ENCODE measurements at places on chromosomes 3 and 15.

GRCh38 chr3:99500485-99500884 lies 137.9 kb upstream of the COL8A1 start:
- DNase-seq = no peak

GRCh38 chr15:75583701-75584100 lies 4.6 kb upstream of the PTPN9 start:
- DNase-seq = no peak

DNA sequence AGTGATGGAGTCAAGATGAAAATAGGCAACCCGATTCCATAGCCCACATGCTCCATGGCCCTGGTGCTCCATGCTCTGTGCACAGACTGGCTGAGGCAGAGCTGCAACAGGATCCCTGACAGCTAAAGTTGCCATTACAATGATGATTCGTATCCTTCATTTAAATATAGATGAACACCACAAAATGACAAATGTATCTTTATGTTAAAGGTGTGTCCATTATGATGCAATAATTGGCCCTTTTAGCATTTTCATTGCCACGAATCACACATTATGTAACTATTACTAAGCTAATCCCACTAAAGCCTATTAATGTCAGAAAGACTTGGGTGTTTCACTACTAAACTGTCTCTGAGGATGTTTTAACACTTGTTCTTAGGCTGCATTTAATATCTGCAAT lies 270.2 kb upstream of the THBS1 start:
- peak; percentile 67 for DNase-seq

DNA sequence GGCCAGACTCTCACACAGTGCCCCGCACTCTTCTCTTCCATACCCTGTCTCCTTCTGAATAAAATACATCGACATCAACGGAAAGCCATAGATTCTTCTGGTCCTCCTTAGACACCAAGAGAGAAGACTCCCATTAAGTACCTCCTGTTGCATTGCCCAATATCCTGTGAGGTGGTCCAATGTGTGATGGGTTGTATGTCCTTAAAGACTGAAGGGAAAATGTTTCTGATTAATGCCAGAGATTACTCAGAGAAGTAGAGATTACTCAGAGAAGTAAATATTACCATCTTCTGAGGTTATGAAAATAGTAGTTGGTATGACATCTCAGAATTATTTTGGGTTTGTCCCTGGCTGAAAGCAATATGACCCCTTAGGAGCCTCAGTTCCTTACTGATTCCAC lies 60.8 kb upstream of the GALNT15 start:
- DNase-seq = no peak

DNA sequence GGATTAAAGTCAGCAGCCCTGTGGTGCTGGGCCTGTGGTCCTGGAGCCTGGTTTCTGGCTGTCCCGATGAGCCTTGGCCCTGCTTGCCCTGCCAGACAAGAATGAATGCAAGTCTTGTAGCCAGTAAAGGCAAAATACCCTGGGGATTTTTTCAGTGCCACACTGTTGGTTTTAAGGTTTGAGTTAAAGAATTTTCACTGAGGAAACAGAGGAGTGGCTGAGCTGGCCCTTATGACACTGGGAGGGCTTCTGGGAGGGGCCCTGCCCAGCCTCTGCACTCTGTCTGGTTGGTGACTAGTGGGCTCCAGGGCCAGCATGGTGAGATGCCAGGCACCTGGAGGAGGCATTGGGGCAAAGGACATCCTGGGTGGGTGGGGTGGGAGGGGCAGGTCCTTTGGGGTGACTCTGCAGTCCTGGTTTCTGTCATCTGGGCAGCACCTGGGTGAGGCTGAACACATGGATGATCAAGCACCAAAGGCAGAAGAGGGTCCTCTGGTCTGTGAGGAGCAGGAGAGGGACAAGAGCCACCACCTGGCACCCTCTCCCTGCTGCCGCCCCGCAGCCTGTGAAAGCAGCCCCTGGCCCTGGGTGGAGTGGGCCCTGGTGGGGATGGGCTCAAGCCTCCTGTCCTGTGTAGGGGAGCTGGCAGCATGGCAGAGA lies 12.5 kb upstream of the PLA2G4E start:
- no peak for DNase-seq

DNA sequence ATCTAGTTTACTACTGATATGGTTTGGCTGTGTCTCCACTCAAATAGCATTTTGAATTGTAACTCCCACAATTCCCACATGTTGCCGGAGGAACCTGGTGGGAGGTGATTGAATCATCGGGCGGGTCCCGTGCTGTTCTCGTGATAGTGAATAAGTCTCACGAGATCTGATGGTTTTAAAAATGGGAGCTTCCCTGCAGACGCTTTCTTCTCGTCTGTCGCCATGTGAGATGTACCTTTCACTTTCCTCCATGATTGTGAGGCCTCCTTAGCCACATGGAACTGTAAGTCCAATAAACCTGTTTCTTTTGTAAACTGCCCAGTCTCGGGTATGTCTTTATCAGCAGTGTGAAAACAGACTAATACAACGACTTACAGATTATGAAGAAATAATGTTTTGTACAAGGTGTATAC lies 35.6 kb upstream of the PYDC2 start:
- no peak for DNase-seq

- DNase-seq = no peak
These were observed 54.8 kb upstream of the CTSH start for GRCh38 chr15:78999636-79000035.

All from foreskin keratinocyte (primary cell).